ENCODE measurements at places on chromosomes 3 and 15. TPM values are rescaled to one million over a fixed set of nuclear protein-coding genes. Genes with fewer than 3 reads are reported as not detected.

The FBXL22 gene
- total RNA-seq = not detected

The LMAN1L gene
- not detected for total RNA-seq

The CCDC191 gene
- 0.14 TPM for total RNA-seq

The NOX5 gene
- not detected for total RNA-seq

The SNX22 gene
- total RNA-seq = 2.0 TPM

The FRMD5 gene
- 0.51 TPM for total RNA-seq

The SEMA5B gene
- 0.07 TPM for total RNA-seq

The SPINK8 gene
- not detected for total RNA-seq

The FETUB gene
- not detected for total RNA-seq

The FOXB1 gene
- not detected for total RNA-seq

The NR1I2 gene
- total RNA-seq = not detected

The PRTG gene
- total RNA-seq = 29.2 TPM

The CLDN18 gene
- not detected for total RNA-seq

The MYL3 gene
- total RNA-seq = not detected
